ENCODE measurements at places on chromosomes 1 and 21. TPM values are rescaled to one million over a fixed set of nuclear protein-coding genes. Genes with fewer than 3 reads are reported as not detected.

MNDA gene
- 0.47 TPM for total RNA-seq

NUDT4B gene
- total RNA-seq, result not detected

DNA sequence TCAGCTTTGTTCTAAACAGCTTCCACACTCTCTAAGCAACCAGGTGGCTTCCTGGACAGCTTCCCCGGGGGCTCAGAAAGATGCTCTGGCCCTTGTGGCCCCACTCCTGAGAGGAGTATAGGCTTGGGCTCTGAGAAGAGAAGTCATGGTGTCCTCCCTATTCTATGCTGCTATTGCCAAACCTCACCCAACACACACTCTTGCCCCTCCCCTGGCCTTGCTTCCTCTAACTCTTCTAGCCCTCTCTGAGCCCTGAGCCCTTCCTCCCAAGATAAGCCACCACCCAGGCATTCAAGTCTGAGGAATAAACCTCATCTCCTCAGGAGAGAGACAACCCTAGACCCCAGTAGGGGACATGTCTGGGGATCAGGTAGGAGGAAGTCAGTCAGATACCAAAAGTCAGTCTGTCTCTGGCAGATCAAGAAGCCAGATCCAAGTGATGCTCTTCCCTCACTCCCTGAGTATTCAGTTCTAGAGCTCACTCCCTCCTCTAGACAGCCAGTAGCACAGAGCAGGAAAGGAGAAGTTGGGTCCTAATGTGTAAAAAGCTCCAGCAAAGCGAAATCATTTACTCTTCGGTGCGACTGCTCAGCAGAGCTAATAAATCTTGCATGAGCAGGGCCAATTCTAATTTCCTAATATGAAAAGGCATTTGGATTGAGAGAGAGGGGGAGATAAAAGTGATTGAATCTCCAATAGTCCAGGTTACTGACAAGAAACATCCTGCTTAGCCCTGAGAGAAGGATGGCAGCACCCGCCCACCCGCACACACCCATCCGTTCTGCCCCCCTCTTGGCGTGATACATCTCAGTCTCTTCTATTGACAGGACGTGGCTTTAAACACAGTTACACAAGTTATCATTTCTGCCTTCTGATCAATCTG lies 50.5 kb downstream of the DMAP1 start:
- no peak overlapping the region for H3K4me3 ChIP-seq
- DNase-seq, result no peak
- no peak overlapping the region for H3K27ac ChIP-seq
- no peaks in the 10 kb centered on the region for H3K36me3 ChIP-seq
- peaks cover 15% of the 10 kb centered on the region for H3K4me1 ChIP-seq

- H3K27ac ChIP-seq, result no peak overlapping the region
- DNase-seq, result no peak
- peaks cover 10% of the 10 kb centered on the region for H3K27me3 ChIP-seq
- H3K4me3 ChIP-seq, result no peak overlapping the region
These were observed 47.4 kb downstream of the SLC30A10 start for GRCh38 chr1:219880765-219881457.

DNA sequence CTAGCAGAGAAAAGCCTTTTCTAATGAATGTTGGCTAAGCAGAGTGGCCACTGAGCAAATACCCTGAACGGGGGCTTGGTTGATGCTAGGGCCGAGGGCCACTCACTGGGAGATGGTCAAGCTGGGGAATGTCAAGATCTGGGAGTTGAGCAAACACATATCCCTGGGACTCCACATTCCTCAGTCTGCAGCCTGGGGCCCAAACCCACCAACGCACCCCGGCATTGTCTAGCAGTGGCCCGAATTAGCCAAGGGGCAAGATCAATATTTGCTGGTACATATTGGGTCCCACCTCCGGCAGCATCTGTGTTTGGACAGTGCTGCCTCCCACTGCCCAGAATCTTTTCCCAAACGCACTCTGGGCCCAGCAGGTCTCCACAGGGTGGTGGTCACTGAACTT lies 144.1 kb downstream of the TRABD2B start:
- no peaks in the 10 kb centered on the region for H3K36me3 ChIP-seq
- peaks cover 19% of the 10 kb centered on the region for H3K27me3 ChIP-seq
- DNase-seq, result no peak
- H3K4me1 ChIP-seq, result no peaks in the 10 kb centered on the region
- no peak overlapping the region for H3K27ac ChIP-seq

CAMTA1 gene
- 45.6 TPM for total RNA-seq

MCOLN3 gene
- 2.1 TPM for total RNA-seq

- no peaks in the 10 kb centered on the region for H3K27me3 ChIP-seq
- H3K36me3 ChIP-seq, result no peaks in the 10 kb centered on the region
- no peak overlapping the region for H3K4me3 ChIP-seq
- H3K4me1 ChIP-seq, result peaks cover 2% of the 10 kb centered on the region
These were observed 85.9 kb downstream of the PSMG1 start for GRCh38 chr21:39097335-39097861.

ANKRD45 gene
- not detected for total RNA-seq

- H3K27me3 ChIP-seq, result no peaks in the 10 kb centered on the region
- DNase-seq, result no peak
- no peak overlapping the region for H3K27ac ChIP-seq
- peaks cover 24% of the 10 kb centered on the region for H3K36me3 ChIP-seq
These were observed 26.0 kb downstream of the SLC16A1 start for GRCh38 chr1:112929979-112930378.

SV2A gene
- 23.9 TPM for total RNA-seq

GCSAML gene
- not detected for total RNA-seq

ANKRD65 gene
- not detected for total RNA-seq

LCE1E gene
- total RNA-seq, result not detected

DNA sequence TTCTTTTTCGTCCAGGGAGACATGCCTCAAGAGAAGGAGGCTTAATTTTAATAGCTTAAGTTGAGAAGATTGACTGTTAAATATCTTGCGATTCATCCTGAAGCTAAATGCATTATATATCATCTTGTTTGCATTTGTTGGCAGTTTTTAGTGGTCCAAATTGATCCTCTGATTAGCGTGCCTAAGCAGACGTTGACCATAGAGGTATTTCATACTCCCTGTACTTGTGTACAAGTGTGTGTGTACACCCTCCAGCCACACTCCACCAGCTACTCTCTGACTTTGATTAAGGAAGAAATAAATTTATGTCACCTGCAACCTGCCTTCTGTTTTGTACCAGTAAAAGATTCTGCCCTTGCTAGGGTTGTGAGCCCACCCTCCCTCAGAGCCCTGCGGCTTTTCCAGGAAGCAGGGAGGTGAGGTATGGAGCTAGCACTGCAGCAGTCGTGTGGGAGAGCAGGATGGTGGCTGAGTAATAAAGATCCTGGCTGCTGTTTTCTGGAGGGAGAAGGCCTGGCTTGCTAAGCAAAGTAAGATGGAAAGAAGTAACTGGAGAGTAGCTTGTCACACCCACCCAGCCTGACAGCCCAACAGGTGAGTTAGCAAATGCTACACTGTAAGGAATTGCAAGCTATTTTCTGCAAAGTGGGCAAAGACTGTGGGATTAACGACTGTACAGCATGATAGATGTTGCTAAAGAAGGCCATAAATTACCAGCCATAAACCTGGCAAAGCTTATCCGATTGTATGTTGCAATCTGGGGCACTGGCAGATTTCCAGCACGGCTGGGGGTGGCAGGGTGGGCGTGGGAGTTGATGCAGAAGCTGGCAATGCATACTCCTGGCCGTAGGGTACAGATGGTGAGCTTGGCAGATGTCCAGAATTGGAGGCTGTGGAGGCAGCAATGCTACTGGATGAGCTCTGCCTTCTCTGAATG lies 170.2 kb downstream of the TNR start:
- H3K4me1 ChIP-seq, result peaks cover 5% of the 10 kb centered on the region
- DNase-seq, result no peak
- H3K27ac ChIP-seq, result no peak overlapping the region
- H3K36me3 ChIP-seq, result no peaks in the 10 kb centered on the region
- peaks cover 2% of the 10 kb centered on the region for H3K27me3 ChIP-seq
- H3K4me3 ChIP-seq, result no peak overlapping the region

- H3K27me3 ChIP-seq, result no peaks in the 10 kb centered on the region
- DNase-seq, result no peak
- no peak overlapping the region for H3K27ac ChIP-seq
- peaks cover 4% of the 10 kb centered on the region for H3K4me1 ChIP-seq
These were observed 35.9 kb upstream of the SAMSN1 start for GRCh38 chr21:14581902-14582457.

CRABP2 gene
- 0.80 TPM for total RNA-seq

DNA sequence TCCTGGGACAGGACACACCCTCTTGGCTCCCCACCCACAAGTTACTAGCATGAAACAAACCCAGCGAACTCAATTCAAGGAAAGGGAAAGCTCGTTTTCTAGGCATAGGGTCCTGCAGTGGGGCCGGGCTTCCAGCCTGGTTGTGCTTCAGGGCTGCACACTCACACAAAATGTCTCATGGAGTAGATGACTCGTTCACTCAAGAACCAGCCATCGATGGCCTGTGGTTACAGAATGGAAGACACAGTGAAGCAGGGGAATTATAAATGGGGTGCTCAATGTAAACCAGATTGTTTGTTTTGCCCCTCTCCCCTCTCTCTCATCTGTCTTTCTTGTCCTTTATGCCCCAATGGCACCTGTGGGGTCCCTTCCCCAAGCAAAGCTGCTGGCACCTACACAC lies 56.0 kb upstream of the COX20 start:
- no peaks in the 10 kb centered on the region for H3K4me1 ChIP-seq
- no peak overlapping the region for H3K27ac ChIP-seq

INAVA gene
- total RNA-seq, result 0.25 TPM

DNA sequence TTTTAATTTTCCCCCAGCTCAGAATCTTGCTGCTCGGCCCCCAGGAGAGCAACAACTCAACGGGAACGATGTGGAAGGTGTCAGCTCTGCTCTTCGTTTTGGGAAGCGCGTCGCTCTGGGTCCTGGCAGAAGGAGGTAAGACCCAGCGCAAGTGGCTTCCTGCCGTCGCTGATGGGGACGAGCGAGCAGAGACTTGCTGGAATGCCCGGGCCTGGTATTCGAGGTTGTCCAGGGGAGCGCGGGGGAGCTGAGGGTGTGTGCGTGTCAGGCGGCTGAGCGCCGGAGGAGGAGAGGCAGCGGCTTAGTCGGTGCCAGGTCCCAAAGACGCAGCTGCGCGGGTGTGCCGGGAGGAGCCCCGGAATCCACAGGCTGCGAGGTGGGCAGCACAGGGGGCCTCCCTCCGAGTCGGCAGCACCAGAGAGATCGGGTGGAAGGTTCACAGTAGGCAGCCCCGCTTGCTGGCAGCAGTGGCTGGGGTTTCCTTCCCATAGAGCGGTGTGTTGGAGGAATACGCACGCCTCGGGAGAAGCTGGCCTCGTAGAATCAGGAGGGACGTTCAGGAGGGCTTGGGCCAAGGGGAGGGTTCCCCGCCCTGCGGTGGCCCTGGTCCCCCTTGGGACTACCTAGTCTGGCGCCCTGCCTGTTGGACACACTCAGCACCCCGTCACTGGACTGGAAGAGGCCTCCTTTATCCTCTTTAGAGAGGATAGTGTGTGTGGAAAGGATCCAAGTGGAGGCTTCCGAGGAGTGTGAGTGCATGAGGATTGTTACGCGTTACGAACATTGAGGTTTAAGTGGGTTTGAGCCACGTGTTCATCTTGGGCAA lies 547 bp downstream of the PDPN start:
- H3K27ac ChIP-seq, result no peak overlapping the region
- no peak overlapping the region for H3K4me3 ChIP-seq
- DNase-seq, result no peak
- H3K27me3 ChIP-seq, result peaks cover 53% of the 10 kb centered on the region
- no peaks in the 10 kb centered on the region for H3K36me3 ChIP-seq
- H3K4me1 ChIP-seq, result no peaks in the 10 kb centered on the region

GRCh38 chr1:203559523-203559922 lies 65.6 kb downstream of the OPTC start:
- no peak overlapping the region for H3K27ac ChIP-seq
- H3K4me1 ChIP-seq, result no peaks in the 10 kb centered on the region
- no peaks in the 10 kb centered on the region for H3K36me3 ChIP-seq
- DNase-seq, result no peak
- H3K27me3 ChIP-seq, result peaks cover 19% of the 10 kb centered on the region
- no peak overlapping the region for H3K4me3 ChIP-seq

- H3K36me3 ChIP-seq, result peaks cover 5% of the 10 kb centered on the region
- H3K4me3 ChIP-seq, result no peak overlapping the region
- H3K27me3 ChIP-seq, result no peaks in the 10 kb centered on the region
- no peak overlapping the region for H3K27ac ChIP-seq
- H3K4me1 ChIP-seq, result no peaks in the 10 kb centered on the region
These were observed 57.1 kb downstream of the RAVER2 start for GRCh38 chr1:64801851-64802523.

- no peak overlapping the region for H3K4me3 ChIP-seq
- peaks cover 9% of the 10 kb centered on the region for H3K27me3 ChIP-seq
- no peaks in the 10 kb centered on the region for H3K4me1 ChIP-seq
- H3K36me3 ChIP-seq, result no peaks in the 10 kb centered on the region
- H3K27ac ChIP-seq, result no peak overlapping the region
These were observed 183.2 kb downstream of the GRIK3 start for GRCh38 chr1:36851087-36851486.

DNA sequence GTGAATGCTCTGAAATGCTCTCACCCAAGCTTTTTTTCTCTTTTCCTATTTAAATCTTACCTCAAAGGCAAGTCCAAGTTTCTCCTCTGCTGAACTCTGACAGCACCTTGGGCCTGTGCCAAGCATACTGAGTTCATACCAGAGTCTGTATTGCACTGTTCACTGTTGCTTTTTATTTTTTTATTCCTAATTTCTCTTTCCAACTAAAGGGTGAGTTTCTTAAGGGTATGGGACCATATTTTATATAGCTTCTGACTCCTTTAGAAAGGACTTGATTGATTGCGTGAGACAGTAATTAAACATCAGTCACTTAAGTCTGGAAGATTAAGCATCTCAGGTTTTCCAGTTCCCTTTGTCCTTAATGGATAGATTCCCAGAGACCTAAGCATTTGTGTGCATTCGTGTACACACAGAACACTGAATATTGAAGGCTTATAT lies 69.9 kb downstream of the CACHD1 start:
- peaks cover 33% of the 10 kb centered on the region for H3K4me1 ChIP-seq
- H3K4me3 ChIP-seq, result peak overlapping the region; percentile 70
- no peak overlapping the region for H3K27ac ChIP-seq
- H3K27me3 ChIP-seq, result peaks cover 3% of the 10 kb centered on the region
- DNase-seq, result no peak

DNA sequence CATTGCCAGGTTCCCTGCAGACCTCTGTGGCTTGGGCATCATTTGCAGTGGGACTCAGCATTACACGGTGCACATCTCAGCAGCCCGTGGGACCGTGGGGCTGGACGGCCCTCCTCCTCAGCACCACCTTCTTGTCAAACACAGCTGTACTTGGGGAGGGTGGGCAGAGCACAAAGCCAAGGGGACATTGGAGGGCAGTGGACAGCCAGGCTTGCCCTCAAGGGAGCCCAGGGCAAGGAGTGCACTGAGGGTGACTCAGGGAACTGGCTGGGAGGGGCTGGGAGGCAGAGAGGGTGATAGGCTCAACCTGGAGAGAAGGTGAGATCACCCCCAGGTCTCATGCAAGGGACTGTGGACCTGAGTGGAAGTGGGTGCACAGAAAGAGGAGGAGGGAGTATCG lies 3.4 kb downstream of the CAPN9 start:
- H3K27ac ChIP-seq, result no peak overlapping the region
- no peaks in the 10 kb centered on the region for H3K36me3 ChIP-seq
- no peak overlapping the region for H3K4me3 ChIP-seq
- peaks cover 3% of the 10 kb centered on the region for H3K27me3 ChIP-seq
- DNase-seq, result no peak
